ENCODE measurements at places on chromosomes 5 and 9.

DNA sequence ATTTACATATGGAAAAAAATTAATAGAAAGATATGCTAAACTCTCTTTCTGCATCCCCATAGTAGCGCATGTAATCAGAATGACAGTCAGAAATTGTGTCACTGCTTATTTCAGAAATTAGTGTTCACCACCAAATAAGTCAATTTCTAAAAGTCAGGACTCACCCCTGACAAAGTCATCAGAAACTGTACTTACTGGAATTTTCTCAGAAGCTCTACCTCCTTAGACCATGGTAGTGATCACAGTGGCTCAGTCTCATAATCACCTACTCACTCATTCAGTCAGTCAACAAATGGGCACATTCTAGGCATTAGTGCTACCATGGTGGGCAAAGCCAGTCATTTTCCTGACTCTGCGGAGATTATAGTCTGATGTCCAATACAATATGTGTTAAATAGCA is 22.0 kb downstream of the THBS4 start:
- no peak for DNase-seq

- no peak for DNase-seq
Observed at GRCh38 chr5:150611026-150611425, 29.4 kb upstream of the SYNPO start.

- DNase-seq: no peak
Observed at GRCh38 chr5:172008689-172009141, 2.3 kb upstream of the FBXW11 start.

DNA sequence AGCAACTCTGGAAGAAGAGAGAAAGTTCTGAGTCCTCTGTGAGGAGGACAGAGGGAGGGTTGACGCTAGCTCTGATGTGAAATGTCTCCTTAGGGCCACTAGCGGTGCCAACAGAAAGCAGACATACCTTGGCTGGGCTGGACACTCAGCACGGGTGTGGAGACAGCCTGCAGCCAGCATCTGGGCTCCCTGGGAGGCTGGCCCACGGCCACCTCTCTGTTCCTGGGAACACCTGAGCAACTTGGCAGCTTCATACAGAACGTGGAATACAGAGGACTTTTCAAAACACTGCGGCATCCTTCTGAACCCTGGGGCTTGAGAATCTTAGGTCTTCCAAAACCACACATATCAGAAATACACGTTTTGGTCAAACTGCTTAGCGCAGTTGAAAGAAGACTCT is 269.1 kb downstream of the FSTL4 start:
- no peak for DNase-seq

DNA sequence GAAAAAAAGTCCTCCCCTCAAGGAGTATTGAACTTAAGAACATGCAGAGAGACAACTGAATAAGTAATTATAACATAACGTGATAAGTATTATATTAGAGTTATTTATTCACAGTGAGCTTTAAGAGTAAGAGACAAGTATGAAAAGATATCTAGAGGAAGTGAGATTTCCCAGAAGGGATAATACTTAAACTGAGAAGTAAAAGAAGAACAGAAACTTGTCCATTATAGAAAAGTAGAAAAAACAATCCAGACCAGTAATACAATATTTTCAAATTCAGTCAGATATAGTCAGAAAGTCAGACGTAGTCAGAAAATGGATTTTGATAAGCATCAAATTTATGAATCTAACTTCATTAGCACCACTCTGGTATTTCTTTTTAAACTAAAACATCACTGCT is 613.0 kb upstream of the CCNG1 start:
- no peak for DNase-seq

DNA sequence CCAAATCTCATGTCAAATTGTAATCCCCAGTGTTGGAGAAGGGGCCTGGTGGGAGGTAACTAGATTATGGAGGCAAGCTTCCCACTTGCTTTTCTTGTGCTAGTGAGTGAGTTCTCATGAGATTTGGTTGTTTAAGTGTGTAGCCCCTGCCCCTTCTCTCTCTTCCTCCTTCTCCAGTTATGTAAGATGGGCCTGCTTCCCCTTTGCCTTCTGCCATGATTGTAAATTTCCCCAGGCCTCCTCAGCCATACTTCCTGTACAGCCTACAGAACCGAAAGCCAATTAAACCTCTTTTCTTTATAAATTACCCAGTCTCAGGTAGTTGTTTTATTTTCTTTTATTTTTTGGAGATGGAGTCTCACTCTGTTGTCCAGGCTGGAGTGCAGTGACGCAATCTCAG is 18.2 kb upstream of the TXNDC8 start:
- no peak for DNase-seq

DNA sequence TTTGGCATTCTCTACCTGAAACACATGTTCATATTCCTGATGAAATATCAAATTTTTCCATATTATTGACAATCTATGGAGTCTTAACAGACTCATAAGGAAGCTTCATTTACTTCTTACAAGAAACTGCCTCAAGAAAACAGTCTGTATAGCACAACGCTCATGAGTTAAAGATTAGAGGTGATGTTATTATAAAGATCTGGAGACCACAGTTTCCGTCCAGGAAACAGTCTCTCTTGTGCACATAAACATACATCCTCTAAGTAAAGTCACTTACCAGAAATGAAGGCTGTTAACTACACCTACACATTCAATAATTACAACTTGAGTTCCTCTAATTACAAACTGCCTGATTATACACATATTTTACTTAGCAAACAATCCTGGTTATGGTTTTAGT is 86.9 kb downstream of the RAPGEF6 start:
- DNase-seq: no peak

DNA sequence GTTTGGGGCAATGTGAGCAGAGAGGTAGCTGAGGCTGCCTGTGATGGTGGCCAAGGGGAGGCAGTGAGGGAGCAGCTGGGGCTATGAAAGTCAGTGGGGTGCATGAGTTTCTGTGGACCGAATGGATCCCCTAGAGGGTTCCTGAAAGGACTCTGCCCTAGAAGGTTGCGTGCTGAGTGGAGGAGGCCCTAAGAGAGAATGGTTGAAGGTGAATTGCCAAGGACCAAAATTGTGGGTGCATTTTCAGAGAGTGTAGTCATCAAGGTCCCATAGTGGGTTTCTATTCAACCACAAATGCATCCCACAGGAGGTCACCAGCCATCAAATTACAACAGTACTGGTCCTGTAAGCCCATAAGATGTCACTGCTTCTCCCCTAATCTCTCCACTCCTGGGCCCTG is 298.3 kb downstream of the CDK5RAP2 start:
- DNase-seq: no peak

DNA sequence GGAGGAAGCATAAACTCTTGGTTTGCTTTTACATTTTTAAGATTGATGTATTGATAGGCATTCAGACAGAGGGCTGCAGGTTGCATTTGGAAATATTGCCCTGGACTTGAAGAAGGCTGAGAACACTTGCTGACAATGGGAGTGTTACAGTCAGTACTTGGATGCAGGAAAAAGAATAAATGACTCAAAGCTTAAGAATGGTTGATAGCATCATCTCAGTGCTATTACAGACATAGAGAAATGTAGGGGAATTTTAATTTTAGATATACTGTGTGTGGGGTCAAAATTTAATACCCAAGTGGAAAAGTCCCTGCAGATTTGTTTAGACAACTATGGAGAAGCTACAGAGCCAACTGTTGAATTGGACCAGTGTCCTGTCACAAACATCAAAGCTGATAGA is 101.1 kb downstream of the ISL1 start:
- DNase-seq: peak; percentile 29

GRCh38 chr5:68395926-68396511 is 180.5 kb downstream of the PIK3R1 start:
- DNase-seq: no peak

GRCh38 chr5:169331292-169331852 is 30.4 kb upstream of the SLIT3 start:
- no peak for DNase-seq

DNA sequence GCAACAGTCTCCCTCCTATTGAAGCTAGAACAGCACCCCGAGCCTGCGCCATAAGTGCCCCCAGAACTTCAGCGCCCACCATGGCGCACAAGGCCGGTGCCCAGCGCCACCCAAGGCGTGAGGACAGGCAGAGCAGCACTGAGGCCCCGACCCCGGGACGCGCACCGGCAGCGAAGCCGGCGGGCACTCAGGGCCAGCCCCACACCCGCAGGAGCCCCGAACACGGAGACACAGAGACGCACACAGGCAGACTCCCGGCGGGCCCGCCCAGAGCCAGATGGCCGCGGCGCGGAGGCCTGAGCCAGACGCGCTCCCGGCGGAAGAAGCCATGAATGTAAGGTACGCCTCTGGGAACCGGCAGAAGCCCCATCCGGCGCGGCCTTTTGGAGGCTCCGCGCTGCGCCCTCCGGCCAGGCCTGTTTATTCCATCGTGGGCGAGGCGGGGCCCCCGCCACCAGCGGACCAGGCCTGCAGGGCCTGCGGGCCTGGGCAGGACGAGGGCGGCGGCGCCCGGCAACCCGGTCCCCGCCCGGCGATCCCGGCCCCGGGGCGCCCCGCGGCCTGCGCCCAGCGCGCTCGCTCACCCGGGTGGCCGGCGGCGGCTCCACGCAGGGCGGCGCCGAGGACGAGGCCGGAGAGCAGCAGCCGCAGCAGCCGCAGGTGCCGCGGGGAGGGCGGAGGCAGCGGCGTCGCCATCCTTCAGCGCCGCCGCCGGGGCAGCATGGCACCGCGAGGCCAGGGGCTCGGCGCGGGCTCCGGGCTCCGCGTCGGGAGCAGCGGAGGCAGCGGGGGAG is 486 bp downstream of the NPDC1 start:
- DNase-seq: peak; percentile 43

DNA sequence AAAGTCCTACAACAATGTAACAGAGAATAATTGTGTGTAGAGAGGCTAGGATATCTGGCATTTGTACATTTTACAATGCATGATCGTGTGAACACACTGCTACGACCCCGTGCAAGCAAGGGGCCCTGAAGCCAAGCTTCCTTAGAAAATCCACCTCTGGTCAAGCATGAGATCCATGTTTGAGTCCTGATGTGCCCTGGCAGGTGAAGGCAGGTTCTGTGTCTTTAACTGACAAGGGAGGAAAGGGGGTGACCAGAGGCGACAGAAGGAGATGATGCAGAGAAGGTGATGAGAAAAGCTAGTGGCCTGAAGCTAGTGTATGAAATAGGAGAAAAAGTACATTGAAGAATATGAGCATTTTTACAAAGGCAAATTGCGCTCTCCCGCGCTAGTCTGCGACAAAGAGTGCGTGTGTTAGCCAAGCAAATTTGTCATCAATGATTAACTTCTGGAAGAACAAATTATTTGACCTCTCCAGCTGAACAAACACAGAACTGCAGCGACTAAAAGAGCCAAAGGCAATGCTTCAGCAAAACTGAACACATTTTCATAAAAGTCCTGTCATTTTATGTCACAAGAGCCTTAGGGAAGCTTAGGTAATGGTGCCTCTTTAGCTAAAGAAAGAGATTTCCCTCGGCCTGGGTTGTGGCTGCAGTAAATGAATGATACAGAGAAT is 101.7 kb upstream of the DAPK1 start:
- no peak for DNase-seq

- DNase-seq: peak; percentile 71
Observed at GRCh38 chr5:33299621-33300208, 141.1 kb upstream of the TARS1 start.

GRCh38 chr5:135883026-135883425 is 12.6 kb downstream of the IL9 start:
- DNase-seq: no peak

DNA sequence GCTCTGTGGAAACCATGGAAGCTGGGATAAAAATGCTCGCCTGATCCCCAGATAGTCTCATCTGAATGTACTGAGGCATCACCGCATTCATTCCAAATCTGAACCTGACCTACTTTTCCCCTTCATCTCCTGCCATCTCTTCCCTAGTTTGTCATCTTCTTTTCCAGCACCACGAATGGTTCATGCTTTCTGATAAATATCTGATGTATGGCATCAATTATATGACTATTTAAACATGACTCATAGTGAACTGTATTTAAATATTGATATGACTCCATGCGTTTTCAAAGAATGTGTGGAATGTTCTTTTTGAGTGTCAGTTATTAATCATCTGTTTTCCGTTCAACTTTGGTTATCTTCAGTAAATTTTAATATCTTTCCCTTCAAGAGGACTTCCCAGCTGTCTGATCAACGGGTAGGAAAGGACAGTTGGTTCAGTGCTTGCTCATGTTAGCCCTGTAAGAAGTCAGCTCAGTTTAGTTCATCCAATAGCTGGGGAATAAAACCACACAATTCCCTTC is 21.1 kb downstream of the BASP1 start:
- DNase-seq: peak; percentile 90

DNA sequence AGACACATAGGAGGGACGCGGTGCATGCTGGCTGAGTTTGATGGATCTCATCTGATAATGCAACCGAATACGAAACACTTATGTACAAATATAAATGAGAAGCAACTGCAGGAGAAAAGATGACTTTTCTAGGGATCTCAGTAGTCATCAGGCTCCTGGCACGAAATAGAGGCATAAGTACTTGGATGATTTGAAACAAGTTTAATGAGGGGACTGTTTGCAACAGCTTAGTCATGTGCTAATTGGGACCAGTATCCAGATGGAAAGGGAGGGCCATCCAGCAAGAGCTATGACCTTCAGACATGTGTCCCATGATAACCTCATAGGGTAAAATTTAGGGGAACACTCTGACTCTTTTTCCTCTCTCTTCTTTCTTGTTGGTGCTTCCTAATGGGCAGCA is 123.0 kb downstream of the EGFLAM start:
- no peak for DNase-seq

GRCh38 chr5:158079097-158079496 is 220.2 kb upstream of the CLINT1 start:
- DNase-seq: no peak

GRCh38 chr9:93194221-93194625 is 10.3 kb downstream of the WNK2 start:
- DNase-seq: no peak

GRCh38 chr5:113022661-113023060 is 46.1 kb downstream of the DCP2 start:
- peak; percentile 62 for DNase-seq

- DNase-seq: no peak
Observed at GRCh38 chr9:76116913-76117312, 226.4 kb downstream of the PCSK5 start.

- DNase-seq: no peak
Observed at GRCh38 chr9:85430659-85431338, 311.0 kb downstream of the AGTPBP1 start.

- DNase-seq: peak; percentile 75
Observed at GRCh38 chr9:83959061-83959460, 21.0 kb downstream of the HNRNPK start.

GRCh38 chr5:36593867-36594266 is 12.5 kb upstream of the SLC1A3 start:
- no peak for DNase-seq

DNA sequence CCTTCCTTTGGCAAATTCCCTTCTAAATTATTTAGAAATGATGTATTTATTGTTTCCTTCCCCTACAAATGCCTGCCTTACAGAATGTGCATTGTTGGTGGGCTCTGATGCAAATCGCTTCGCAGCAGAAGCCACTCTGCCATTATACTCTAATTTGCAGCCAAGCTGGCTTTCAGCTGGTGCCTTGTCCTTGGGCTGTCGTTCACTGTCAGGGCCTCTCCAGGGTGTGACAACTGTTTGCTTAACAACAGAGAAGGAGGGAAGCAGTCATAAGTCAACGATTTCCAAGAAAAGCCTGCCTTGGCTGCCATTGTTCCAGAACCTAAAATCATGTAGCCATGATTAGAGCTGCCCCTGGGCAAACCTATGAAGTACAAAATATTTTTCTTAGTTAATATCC is 260.1 kb upstream of the RGMB start:
- DNase-seq: no peak
